D721Med (cell line): ENCODE measurements at places on chromosomes 6 and 20.

- DNase-seq: no peak
Measured at GRCh38 chr6:52155791-52156576, 30.2 kb upstream of the IL17A start.

GRCh38 chr6:72826744-72827438 is 205.0 kb downstream of the KCNQ5 start:
- no peak for DNase-seq

GRCh38 chr6:16982807-16983206 is 119.0 kb upstream of the STMND1 start:
- DNase-seq: no peak

DNA sequence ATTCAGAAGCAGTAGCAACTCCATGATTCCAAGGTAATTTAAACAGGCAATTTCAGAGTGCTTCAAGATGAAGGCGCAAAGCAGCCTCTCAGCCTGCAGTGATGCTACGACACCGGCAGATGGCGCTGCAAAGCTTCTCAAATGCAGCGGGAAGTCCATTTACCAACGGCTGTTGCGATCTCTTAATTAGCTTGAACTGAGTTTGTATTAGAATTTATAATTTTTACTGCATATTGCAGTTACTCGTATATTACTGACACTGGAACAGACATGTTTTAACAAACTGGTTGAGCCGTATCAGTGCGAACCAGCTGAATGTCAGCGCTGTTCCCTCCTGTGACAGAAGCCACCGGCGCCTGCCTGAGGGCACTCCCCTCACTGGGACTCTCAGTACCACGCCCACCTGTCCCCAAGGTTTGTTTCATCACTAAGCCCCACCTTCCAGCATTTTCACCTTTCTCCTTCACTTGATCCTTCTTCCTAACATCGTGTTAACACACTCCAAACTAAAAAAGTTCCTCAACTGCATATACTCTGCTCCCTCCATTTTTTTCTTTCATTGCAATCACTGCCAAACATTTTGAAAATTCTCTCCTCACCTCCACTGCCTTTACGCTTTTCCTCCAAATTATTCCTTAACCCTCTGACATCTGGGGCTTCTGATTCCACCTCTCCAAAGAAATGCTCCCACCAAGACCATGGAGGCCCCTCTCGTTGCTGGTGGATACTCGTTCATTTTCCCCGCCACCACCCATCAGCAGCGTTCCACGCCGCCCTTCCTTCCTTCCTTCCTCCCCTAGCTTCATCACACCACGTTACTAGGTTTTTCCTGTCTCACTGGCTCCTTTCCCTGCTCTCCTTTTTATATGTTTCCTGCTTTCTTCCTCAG is 14.5 kb downstream of the GNL1 start:
- peak; percentile 40 for DNase-seq

DNA sequence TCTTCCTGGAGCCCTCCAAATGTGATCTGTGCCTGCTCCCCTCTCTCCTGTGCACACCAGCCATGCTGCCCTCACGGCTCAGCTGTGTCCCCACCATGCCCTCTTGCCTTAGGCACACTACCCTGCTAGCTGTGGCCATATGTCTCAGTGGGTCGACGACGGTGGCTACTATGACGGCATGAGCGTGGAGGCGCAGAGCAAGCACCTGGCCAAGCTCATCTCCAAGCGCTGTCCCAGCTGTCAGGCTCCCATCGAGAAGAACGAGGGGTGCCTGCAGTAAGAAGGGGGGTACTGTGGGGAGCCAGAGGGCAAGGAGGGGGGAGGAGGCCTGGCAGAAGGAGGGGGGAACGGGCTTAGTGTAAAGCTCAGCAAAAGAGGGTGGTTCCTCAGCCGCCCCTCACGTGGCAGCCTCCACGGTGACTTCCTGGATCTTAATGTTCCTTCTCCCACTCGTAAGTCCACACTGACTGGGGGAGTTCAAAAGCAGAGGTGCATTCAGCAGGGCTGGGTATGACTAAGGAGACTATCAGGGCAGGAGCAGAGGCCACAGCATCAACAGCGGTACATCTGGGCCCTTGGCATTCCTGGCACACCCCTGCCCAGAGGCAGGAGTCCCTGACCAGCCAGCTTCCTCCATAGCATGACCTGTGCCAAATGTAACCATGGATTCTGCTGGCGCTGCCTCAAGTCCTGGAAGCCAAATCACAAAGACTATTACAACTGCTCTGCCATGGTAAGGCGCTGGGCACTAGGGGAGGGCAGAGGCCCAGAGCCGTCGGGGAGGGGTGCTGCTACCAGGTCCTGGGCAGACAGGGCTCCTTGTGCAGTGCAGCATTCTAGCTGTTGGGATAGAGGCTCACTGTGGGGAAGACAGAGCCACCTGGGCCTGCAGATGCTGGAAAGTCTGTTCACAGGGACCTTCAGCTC is 8.0 kb downstream of the DNPH1 start:
- DNase-seq: no peak

GRCh38 chr6:122063761-122064160 is 335.7 kb upstream of the HSF2 start:
- no peak for DNase-seq

GRCh38 chr6:109013656-109014305 is 80.9 kb downstream of the SESN1 start:
- DNase-seq: no peak

DNA sequence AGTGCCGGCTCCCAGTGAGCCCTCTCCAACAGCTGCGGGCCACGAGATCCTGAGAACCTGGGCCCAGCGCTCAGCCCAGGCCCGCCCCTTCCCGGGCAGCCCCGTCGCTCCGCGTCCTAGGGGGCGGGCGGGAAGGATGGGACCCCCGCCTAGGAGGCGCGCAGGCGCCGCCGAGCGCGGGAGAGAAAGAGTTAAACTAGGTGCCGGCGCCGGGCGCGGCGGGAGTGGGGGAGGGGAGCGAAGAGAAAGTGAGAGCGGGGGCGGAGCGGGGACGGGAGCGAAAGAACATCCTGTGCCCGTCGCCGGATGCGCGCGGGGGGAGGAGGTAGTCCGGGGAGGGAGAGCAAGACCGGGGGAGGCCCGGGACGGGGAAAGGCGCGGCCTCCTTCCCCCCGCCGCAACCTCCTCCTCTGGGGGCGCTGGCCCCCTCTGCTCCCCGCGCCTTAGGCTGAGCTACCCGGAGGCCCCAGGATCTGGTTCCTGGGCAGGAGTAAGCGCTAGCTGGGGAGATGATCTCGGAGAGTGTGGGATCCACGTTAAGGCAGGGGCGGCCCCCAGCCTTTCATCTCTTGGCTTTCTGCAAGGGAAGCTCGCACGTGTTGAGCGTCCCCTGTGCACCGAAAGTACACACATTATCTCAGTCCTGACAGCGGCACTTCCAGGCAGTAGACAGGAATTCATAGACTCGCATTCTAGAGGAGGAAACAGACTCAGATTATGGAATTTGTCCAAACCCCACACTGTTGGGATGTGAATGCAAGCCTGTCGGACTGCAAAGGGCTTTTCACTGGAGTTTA is 4.9 kb upstream of the ARMC12 start:
- peak; percentile 82 for DNase-seq
